ENCODE measurements at places on chromosomes 13 and 19.

- no peak for DNase-seq
These were observed 13.1 kb upstream of the FBXL3 start for GRCh38 chr13:77040076-77040475.

- DNase-seq = no peak
These were observed 24.2 kb downstream of the SMIM24 start for GRCh38 chr19:3455960-3456601.

GRCh38 chr13:99356262-99357091 lies 49.3 kb upstream of the GPR183 start:
- DNase-seq = no peak

DNA sequence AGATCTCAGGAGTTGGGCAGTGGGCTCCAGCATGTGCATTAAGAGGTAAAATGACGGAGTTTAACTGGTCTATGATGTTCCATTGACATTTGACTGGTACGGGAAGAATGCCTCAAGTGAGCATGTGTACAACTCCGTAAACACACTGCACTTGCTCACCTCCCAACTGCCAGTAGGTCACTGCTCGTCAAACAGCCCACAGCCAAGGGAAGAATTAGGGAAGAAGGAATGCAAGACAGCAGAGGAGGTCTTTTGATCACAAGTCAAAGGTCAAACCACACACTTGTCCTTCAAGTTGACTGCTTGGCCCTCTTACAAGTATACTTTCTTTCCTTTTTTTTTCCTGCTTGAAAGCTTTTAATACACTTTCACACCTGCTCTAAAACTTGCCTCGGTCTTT lies 236.7 kb downstream of the B3GLCT start:
- DNase-seq = no peak

DNA sequence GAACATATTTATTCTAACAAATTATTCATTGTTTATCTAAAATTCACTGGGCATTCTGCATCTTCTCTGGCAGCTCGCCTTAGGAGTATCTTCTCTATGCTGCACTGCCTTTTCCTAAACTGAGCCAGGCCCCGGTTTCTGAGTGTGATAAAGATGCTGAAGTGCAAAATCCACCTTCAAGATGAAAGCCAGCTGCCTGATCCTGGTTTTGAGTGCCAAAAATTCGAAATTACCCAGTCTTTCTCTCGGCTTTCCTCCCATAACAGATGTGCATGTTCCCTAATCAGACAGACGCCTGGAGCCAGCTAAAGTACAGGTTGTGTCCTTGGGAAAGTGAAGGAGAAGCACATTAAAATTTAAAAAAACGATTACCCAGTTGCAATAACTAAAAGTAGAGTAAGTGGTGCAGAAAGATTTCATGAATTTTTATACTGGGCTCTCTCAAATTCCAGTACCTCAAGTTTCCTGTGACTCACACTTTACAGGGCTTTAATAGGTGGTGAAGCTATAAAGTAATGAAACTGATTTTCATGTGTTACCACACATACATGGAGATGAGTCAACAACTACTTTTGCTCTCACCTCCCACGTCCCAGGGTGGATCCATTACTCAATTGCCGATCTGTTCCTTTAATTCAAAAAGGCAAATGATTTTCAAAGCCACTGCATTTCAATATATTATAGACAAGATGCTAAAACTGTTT lies 65.0 kb upstream of the GTF2F2 start:
- DNase-seq = peak; percentile 70

DNA sequence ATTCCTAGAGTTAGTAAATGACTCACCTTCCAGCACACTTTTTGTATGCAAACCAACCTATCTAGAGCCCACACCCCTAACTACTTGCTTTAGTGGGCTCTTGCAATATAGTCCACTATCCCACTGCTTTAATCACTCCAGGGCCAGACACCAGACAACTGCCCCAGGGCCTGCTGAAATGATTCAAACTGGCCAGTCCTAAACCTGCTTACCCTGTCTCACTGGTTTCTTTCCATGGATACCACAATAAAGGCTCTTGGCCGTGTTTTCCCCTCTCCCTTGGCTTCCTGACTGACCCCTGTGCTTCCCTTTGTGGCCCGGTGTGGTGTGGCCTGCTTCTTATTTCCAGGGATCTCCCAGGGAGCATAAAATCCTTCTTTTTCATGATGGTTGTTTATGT lies 14.6 kb downstream of the HS6ST3 start:
- DNase-seq = no peak

DNA sequence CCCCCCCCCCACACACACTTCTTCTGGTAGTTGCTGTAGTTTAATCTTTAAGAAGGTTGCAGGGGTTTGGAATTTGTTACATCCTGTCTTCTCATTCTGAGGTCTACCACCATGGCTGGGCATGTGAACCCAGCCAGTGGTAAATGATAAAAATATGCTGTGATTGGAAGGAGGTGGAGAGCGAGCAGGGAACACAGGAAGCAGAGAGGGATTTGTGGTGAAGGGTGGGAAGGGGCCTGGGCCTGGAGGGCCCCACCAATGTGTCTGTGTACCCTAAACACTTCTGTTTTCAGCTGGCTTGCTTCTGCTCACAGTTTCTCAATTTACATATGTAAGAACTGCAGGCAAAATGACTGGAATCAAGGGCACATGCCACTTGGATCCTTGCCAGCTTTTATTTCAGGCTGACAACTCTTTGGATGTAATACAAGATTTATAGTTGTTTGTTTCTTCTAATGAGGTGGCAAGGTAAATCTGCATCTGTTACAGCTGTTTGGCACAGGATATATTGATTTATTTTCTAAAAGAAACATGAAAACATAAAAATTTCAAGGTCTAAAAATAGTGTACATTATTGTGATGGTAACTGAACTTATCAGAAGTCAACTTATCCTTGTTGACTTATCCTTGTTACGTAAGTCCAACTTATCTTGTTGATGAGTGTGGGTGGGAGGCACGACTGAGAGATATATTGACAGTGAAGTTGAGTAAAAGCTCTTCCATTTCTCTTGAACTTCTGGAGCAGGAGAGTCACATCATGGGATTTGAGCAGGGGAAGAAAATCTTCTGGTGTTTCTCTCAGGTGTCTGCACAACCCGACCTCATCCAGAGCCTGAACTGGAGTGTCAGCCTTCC lies 313.2 kb downstream of the SHISA2 start:
- no peak for DNase-seq

Data from HCT116 (cell line).